Suppressor macrophage (primary cell): ENCODE measurements at places on chromosomes 7 and 10.

GRCh38 chr10:55374060-55374459 is 573.0 kb upstream of the PCDH15 start:
- no peak for DNase-seq

DNA sequence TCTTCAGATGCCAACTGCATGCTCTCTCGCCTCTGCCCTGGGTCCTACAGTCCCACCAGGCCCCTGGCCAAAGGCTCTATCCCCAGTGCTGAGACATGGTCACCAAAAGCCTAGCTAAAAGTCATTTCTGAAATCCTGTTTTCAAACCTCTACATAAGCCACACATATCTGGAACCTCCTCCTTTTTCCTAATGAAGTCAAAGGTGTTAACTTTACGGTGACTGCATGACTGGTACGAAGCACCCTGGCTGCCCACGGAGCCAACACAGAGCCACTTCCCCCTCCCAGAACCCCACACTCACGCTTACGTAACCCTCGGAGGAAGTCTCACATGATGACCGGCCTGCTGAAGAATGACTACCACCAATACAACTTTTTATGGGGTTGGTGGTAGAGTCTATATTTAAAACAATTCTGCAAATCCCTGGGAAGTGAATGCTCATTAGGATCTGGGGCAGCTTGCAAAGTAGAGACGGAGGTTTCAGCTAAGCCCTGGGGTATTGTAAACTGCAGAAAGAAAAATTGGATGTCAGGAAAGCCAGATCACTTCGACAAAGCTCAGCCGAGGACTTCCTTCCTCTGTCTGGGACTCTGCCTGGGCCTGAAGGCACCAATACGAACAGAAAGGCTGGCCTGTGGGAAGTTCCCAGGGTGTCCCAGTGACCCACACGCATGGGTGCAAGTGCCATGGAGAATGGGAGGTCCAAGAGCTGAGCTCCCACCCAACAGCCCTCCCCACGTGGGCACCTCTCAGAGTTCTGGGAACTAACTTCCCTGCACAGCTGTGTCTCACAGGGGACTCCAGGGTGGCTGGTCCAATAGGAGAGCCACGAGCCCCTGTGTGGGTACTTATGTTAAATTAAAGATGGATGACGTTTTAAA is 50.7 kb downstream of the PDGFA start:
- DNase-seq, result peak; percentile 69

DNA sequence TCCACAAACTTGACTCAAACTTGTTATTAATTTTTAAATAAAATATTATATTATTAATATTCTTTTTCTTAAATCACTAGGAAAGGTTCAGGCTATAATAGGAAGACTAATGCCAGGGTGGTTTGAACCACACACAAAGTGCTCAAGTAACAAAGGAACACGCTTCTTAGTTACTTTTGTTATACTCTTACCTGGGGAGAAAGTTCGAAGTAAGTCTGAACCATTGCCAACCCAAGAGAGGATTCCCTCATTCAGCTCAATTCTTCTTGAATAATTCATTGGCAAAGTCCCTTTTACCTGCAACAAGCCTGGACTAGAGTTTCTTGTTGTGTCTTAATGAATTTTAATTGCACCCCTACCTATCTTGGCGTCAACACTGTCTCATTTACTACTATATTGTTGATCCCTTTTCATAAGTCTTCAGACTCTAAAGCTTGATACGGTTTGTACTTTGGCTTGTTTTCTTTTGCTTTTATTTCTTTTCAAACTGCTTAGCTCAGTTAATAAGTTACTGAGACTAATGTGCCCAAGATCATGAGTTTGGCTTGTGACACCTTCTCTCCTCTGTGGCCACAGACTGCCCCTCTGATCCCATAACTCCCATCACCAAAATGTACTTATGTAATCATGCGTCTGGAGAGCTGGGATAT is 10.2 kb upstream of the C10orf67 start:
- no peak for DNase-seq

DNA sequence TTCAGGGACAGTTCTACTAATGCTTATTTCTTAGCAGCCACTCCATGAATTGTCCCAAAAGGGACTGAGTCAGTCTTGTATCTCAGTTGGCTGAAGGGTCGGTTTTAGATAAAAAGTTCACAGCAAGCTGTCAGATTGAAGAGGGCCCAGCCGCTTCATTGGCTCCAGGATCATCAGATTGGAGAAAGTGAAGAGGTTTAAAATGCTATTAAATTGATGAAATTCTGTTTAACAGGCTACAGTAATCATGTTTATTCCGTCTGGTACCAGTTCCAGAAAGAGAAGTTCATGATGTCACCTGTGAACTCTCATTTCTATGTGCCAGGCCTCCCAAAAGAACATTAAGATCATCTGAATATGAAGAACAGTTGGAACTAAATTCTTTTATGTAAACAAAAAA is 294.4 kb upstream of the BMPER start:
- no peak for DNase-seq

DNA sequence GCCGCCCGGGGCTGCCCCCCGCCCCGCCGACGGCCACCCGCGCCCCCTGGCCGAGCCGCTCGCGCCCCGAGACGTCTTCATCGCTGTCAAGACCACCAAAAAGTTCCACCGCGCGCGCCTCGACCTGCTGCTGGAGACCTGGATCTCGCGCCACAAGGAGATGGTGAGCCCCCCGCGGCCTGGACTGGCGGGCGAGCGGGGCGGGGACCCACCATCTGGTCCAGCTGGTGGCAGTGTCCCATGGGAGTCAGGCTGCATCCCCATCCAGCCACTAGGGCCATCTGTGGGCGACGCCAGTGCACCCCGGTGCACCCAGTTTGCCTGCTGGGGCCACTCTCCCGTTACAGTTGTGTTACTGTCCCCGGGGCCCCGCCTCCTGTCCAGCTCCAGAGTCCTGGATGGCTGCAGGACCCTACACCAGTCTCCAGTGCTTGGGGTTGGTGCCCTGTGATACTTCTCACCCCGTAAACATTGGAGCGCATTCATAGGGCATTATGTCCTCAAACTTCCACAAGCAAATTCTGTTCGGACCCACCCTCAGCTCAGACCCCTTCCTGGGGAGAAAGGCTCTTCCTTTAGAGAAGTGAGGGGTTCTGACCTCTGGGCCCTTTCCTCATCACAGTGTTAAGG is 672 bp downstream of the LFNG start:
- DNase-seq, result peak; percentile 70

DNA sequence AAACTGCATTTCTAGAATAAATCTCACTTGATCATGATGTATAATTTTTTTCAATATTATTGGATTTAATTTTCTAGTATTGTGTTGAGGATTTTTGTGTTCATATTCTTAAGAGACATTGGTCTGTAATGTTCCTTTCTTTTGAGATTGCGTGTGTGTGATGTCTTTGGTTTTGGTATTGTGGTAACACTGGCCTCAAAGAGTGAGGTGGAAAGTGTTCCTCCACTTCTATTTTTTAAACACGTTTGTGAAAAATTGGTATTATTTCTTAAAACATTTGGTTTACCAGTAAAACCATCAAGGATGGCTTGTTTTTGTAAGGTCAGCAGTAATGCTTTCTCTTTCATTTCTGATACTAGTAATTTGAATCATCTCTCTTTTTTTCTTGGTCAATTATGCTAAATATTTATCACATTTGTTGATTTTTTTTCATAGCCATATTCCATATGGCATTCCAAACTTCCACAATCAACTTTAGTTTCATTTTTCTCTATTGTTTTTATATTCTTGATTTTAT is 290.2 kb upstream of the CDC14C start:
- DNase-seq, result no peak

DNA sequence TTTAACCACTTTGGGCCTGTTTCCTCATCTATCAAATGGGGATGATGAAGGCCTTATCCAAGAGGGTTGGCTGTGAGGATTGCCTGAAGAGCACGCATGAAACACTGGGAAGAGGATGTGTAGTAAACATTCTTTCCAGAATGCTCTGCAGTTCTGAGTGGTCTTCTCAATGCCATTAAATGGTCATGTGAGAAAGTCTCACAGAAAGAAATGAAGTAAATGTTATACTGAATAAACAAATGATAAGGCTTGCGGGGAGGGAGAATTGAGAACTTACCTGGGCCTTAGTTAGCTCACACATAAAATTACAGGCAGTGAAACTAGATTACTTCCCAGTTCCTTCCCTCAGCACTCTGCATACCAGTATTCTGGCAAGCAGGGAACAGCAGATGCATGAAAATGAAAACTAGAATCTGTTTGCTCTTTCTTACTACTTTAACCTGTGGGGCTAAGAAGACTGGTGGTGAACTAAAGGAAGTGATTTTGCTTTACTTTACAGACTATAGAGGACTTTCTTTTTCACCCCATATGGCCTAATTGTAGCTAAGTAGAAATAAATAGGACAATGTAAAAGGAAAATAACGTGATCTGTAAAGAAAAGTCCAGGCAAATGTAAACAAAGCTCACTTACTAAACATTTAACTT is 135.3 kb upstream of the CCDC6 start:
- no peak for DNase-seq

GRCh38 chr7:136053689-136054485 is 76.7 kb upstream of the MTPN start:
- DNase-seq, result no peak

DNA sequence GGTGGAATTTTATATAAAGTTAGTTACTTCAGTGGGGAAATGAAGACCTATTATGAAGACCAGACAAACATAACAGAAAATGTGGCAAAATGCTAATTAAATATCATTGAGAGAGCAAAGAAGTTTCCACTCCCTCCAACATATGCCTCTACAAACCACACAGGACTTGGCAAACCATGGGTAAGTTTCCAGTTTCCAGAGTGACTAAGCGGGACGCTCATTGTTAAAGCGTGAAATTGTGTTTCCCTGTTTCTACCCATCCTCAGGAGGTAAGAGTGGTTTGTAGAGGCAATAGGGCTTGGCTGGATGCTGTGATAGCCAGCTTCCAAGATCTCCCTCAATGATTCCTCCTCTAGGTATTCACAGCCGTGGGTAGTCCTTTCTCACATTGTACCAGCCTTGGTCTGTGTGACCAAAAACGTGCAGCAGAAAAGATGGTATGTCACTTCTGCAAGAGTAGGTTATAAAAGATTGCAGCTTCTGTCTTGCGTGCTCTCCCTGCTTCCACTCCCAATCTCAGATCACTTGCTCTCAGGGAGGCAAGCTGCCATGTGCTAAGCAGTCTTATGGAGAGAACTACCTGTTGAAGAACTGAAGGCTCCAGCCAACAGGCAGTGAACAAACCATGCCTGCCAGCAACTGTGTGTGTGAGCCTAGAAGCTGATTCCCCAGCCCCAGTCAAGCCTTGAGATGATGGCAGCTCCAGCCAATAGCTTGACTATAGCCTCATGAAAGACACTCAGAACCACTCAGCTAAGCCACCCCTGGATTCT is 35.7 kb downstream of the CBX3 start:
- no peak for DNase-seq

- no peak for DNase-seq
Observed at GRCh38 chr10:78359640-78360091, 326.0 kb downstream of the RPS24 start.

DNA sequence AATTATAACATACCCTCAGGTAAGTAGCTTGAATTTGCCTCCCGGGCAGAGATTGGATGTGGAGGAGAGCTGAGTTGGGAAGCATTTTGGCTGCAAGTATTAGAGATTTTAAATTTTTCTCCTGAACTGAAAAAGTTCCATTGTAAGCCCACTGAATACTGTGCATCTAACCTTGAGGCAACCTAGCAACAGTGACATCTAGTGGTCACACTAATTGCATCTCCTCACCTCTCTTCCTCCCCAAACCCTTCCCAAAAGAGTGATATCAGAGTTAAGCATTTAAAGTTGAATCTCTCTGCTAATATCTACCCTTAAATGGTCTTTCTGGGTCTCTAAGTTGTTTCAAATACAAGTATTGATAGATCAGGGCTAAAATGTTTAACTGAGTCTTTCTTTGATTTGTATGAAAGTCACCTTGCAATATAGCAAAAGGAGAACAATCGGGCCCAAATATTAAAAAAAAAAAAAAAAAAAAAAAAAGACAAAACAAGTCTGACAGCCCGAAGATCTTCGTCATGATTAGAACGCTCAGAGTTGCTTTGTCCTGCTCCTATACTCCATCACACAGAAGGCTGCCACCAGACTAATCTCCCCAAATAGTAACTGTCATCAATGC is 40.4 kb upstream of the DLX5 start:
- DNase-seq, result peak; percentile 50

DNA sequence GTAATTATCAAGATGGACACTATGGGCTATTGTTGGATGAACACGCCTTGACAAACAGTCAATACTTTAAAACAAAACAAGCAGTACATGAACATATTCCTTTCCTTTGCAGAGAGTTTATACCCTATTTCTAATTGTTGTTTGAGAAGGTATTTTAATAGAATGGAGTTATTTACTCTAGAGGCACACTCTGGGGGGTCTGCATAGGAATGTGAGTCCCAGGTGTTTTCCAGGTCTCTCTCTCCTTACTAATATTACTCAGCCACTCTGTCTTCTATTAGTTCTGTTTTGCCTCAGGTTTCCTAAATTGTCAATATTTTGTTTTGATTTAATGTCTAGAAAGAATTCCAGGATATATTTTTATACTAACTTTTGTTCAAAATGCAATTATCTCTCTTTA is 1091.4 kb downstream of the CNTNAP2 start:
- DNase-seq, result no peak

DNA sequence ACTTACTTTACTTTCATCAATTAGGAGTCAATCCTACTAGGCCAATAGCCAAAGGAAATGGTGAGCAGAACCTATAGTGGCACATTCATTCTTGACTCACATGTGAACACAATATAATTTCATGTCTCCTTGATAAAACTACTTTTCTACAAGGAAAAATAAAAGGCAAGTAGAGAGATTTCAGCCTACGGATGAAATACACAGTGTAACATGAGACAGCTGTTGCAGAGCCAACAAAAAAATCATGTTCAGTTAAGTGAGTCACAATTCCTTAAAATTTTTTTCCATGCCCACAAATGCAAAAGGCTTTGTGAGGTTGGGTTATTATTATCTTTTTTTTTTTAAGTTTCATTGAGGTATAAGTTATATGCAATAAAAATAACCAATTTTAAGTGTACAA is 54.8 kb downstream of the GPR141 start:
- no peak for DNase-seq

DNA sequence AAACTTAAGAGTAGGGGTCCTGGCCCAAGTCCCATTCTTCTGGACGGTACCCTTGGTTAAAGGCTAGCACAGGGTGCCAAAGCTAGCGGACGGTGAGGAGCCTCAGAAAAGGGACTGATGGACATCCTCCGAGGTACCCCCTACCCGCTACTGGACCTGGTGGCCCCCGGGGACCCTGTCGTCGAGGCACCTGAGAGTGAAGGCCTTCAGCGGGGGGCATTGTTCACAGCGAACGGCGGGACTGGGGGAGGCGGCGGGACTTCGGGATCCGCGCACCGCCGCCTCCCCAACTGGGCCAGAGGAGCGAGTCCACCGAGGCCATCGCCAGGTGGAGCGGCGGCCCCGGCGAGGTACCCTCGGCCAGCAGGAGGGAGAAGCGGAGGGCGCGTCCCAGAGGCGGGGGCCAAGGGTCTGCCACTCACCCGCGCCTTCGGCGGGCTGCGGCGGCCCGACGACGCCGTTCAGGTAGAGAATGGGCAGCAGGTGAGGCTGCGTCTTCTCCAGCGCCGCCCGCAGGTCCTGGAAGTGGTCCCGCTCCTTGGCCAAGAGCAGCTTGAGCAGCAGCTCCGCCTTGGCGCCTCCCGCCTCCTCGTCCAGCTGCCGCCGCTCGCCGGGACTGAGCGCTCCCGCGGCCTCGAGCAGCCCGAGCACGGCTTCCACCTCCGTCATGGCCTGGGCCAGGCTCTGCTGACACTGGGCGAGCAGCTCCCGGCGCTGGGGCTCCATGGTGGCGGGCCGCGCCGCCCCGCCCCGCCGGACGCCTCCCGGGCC is 575 bp downstream of the DLG5 start:
- peak; percentile 67 for DNase-seq
